ENCODE measurements at places on chromosomes 16 and 17.

DNA sequence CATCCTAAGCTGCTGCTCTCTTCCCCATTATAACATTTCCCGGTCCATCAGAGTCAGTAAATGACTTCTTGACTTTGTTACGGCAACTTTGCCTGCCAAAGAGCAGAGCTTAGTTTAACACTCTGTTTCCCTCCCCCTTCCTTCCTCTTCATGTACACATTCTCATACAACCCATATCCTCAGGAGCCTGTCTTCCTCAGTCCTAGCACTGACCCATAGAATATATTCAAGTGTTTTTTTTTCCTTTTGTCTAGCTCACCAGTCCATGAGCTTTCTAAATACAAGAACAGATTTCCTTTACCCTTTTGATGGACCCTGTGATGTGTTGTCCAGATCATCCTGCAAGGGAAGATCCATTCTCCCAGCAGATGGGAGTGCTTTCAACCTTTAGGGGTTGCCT lies 97.0 kb upstream of the MON1B start:
- no peak for DNase-seq

- DNase-seq = no peak
These were observed 23.1 kb upstream of the ITGAX start for GRCh38 chr16:31331807-31332301.

DNA sequence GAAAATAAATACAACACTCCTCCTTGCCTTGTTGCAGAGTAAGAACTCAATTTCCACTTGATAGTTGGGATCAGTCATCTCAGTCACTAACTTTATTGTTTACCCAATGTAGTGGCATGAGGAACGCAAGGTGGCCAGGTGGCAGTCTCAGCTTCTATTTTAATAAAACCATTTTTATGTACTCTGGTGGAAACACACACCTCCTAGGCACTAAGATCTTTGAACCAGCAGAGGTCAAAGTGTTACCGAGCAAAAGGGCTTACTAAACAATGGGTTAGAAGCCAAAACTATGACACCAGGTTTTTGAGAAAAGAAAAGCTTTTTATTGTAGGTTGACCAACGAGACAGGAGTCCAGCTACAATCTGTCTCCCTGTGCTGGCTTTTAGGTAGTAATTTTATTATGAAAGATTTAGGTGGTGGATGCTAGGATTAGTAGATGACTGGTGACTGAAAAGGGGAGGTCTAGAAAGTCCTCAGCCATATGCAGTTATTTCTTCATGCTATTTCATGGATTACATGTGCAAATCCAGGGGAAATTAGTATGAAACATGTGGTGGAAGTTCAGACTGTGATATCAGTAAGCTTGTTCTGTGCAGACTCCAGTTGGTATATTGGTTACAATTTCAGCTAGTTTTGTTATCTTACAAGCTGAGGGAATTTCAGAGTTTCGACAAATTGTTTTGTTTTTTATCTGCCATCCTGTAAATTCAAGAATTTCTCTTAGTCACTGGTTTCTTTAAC lies 122.3 kb downstream of the PCTP start:
- no peak for DNase-seq

GRCh38 chr16:29985271-29985811 lies 10.1 kb downstream of the HIRIP3 start:
- DNase-seq = no peak

DNA sequence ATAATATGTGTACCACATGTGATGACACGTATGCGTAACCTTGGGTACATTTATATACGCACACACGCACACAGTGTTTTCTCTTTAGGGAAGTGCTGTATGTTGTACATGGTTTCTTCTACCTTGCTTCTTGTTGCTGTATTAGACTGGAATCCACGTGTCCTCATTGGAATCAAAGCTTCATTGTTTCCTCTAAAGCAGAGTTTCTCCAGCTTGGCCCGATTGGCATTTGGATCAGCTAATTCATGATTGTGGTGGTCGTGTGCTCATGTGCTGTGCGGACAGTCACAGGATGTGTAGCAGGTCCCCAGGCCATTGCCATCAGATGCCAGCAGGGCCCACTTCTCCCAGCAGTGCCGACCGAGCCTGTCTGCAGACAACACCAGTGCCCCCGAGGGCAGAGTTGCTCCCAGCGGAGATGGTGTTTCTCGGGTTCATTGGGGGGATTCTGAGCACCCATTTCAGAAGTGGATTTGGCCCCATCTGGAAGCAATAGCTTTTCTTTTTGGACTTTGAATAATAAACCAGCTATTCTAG lies 148.4 kb downstream of the RPTOR start:
- no peak for DNase-seq

DNA sequence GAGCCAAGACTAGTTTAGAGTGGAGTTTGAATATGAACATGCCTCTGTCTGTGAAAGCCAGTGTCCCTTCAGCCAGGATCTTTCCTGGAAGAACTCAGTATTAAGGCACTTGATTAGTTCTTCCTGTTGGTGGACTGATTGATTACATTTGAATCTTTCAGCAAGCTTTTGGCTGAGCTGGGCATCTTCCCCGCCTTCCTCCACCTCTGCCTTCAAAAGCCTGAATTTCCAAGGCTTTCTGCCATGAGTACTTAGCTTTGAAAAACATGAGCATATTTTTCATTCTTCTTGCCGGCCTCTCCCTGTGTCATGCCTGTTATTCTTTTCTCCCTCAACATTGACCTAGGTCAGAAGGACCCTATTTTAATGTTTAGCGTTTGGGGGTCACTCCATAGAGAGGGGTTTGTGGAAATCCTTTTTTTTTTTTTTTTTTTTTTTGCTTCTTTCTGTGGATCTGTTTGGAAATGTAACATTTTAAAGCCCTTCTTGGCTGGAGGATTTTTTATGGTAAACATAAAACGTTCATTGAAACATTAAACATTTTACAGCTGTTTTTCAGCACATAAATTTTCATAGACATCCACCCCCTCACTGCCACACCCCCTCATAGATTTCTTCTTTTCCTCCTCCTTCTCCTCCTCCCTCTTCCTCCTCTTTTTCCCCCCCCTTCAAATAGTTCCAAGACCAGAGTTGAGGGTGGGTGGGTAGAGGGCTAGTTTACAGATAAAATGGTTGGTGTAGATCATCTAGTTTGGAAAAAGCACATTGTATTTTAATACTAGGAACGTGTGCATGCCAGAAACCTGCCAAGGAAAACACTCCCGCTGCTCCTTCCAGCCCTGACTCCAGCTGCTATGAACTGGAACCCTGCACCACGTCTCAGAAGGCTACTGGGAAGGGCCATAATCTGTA lies 645.9 kb downstream of the WWOX start:
- DNase-seq = peak; percentile 57

GRCh38 chr16:49622084-49622390 lies 233.9 kb downstream of the ZNF423 start:
- DNase-seq = no peak

DNA sequence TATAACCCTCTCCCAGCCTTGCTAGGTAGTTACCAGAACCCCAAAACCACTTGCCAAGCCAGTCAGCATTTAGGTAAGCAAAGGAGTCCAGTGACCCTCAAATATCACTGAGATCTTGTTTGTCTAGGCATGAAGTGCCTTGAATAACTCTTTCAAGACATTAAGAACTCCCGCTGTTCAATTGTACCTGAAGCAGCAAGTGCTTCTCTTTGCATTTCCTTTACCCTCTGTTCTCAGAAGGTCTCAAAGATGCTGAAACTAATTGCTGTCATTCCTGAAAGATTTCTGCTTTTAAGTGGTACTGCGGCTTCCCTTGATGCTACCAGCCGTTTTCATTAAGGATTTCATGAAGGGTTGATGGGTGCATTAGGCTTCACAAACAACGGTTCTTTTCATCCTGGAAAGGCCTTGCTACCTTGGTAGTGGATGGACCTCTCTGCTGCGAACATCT lies 142.7 kb downstream of the PITPNC1 start:
- DNase-seq = no peak

DNA sequence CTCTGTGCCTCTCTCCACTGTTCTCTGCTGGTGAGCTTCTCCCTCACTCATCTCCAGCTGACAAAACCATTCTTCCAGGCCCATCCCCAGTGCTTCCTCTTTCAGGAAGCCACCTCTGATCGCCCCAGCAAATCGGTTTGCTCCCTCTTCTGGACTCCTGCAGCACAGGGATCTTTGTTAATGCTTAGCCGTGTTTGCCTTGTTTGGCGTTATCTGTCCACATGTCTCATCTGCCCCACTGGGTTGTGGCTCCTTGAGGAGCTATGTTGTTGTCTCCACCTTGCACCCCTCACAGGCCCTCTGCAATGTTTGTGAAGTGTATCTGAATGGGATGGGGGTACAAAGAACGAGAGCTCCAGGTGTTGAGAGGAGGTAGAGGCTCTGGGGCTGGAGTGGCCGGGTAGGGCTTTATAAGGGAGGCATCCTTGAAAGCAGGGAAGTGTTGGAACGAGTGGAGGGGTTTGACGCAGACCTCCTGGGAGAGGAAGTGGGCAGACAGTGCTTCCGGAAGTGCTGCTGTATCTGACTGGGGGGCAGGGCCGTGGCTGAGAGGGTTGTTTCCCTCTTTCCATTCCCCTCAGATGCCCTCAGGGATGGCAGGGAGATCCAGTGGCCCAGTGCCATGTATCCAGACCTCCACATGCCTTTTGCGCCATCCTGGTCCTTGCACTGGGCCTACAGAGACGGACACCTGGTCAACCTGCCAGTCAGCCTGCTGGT lies 27.8 kb downstream of the CASKIN2 start:
- DNase-seq = no peak

DNA sequence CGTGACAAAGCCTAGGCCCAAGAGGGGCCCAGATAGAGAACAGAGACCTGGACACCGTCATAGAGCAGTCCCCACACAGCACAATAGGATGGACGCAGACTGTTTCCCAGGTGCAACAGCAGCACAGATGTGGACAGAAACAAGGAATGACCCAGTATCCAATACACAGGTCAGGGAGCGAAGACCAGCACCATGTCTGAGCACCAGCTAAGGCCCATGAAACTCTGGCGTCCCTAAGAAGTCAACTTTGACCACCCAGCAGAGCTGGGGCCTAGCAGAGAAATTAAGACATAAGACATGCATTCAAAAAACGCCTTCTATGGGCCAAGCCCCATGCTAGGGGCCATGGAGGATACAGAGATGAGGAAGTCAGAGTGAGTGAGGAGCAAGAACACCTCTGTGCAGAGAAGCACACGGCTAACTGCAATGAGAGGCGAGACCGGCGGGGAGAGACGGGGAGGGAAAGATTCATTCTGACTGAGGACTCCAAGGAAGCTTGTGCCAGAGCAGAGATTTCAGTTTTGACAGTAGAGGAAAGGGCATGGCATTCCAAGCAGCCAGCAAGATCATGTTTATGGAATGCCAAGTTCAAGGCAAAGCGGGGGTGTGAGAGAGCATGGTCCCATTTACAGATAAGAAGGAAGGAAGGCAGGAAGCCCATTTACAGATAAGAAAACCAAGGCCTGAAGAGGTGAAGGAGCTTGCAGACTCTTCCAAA lies 50.8 kb downstream of the PITPNM3 start:
- DNase-seq = no peak
